Right lung (tissue), 10 donors: ENCODE measurements at places on chromosomes 4 and X. TPM values are rescaled to one million over a fixed set of nuclear protein-coding genes. Genes with fewer than 3 reads are reported as not detected.

- no peak for DNase-seq
Observed at GRCh38 chrX:110171442-110171841, 146.4 kb downstream of the AMMECR1 start.

DNA sequence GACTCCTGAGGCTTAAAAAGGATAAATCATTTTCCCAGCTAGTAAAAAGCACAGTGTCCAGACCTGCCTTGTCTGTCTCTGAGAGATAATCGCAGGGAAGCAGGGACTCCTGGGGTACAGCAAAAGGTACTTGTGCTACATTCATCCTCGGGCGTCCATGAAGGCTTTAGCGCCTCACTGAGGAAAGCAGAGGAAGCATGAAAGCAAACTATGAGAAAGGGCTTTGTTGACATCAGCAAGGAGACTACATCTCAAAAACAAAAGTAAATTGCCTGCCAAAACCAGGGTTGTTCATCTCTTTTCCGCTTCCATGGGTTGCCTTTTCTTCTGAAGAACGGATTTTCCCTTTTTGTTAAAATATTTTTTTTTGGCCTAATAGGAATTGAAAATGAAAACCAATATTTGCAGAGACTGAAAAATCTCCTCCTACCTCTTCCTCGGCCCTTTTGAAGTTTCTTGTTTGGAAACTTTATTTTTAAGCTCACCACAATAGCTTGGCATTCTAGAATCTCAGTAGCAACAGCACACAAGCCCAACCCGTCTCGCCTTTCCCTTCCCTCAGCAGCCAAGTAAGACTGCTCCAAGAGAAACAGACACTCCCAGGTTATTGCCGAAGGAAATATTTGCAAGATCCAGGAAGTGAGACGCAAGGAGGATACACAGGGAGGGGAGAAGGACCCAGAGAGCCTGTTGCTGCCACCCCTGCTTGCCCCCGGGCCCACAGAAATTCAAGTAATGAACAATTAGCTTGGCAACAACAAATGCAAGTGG is 148.3 kb upstream of the DGKK start:
- DNase-seq, result no peak

DNA sequence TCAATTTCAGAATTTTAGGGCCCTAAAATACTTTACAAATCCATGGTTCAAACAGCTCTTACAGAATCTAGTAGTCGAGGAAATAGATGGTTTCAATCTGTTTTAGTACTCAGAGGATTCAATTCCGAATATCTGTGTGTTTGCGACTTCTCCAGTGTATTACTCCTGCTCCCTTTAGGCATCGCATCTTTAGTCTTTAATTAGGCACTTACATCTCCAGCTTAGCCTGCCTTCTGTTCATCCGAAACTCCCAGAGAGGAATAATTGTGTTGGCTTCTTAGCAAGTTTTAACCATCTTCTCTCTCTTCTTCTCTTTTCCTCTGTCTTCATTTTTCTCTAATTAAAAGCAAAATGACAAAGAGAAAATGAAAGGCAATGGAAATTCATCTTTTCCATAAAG is 1901.3 kb upstream of the TENM3 start:
- DNase-seq, result no peak

The RBM46 gene
- not detected for polyA plus RNA-seq

The PDGFC gene
- polyA plus RNA-seq, result 40.1 TPM

GRCh38 chrX:642436-643240 is 12.0 kb downstream of the SHOX start:
- DNase-seq, result no peak

DNA sequence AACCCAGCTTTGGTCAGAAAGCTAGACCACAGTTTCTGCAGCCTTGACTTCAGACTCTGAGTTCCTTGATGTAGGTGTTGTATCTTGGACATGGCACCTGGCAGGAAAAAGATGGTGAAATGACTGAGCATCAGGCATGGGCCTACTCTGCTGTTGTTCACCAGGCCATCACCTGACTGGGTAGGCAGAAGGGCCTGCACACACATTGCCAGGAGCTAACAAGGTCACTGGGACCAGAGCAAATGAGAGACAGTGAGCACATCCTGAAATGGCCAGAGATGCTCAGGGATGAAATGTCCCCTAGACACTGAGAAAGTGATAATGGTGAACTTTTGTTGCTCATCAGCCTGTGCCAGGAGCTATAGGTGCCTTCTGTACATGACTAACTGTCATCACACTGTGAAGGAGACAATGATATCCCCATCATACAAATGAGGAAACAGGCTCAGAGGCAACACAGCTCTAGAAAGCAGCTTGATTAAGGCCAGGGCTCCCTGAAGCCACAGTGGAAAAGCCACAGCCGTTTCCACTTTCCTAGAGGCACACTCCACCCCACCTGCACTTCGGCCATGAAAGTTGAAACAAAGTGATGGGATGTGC is 128.3 kb downstream of the TSPAN5 start:
- DNase-seq, result no peak

- DNase-seq, result peak; percentile 13
Observed at GRCh38 chr4:180372691-180373090, 1870.5 kb upstream of the TENM3 start.
